ENCODE measurements at places on chromosomes 6 and 20.

DNA sequence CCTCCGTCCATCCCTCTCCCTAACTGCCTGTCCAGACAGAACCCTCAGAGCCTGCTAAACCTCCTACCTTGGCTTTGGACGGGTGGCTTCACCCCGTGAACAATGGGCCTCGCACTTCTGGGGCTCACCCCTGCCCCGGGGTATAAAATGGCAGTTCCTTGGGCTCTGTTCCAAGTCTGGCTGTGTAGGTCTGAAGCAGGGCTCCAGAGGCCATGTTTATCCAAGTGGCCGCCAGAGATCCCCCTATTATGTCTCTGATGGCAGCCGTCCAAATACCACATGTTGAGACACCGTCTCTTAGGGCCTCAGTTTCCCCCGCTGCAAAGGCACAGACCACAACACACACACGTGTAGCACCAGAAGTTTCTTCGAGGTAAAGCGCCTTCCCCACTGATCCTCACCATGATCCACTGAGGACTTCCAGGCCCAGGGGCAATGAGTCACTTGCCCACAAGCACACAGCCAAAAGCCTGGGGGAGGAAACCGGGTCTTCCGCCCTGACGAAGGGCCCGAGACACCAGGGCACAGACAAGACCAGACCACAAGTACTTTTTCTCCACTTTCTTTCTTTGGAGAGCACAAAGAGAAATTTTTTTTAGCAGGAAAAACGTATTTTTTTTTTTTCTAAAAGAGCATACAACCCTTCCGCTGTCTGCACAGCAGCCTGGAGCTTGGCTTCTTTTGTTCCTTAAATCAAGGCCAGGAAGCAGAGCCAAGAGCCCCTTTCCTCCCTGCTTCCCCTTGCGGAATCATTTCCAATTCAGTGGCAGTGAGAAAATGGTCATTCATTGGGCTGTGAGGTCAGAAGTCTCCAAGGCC is 11.8 kb downstream of the CPNE5 start:
- peak; percentile 46 for DNase-seq

GRCh38 chr6:124903797-124904196 is 58.4 kb upstream of the RNF217 start:
- no peak for DNase-seq

GRCh38 chr6:105514306-105514705 is 111.4 kb upstream of the PREP start:
- no peak for DNase-seq

- DNase-seq, result no peak
These were observed 73.4 kb upstream of the SIM1 start for GRCh38 chr6:100538086-100538485.

DNA sequence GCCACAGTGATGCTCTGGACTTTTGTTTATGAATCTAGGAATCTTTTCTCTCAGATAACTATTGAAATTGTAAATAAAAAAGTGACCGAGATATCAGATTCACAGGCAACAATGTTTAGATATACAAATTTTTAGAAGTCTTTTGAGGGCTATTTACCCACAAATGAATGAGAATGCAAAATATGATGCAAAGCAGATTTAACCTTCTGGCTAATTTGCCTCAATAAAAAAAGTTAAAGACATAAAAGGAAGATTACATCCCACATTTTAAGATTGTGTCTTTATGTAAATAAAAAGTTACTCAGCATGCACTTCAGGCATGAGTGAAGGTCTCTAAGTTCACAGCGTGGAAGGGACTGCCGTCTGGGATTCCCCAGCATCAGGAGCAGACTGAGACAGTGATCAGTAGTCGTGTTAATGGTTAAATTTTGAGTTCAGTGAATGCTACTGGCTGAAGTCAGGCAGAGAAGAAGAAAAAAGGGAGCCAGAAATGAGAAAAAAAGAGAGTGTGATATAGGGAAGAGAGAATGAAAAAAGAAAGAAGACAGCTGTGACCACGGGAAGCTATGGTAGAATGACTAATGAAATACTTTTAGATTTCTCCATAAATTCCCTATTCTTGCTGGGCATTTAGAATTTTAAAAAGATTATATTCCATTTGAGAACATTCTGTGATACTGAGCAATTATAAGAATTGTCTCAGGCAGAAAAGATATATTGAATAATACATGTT is 93.6 kb downstream of the MYB start:
- DNase-seq, result no peak

GRCh38 chr20:41895241-41896032 is 277.3 kb upstream of the CHD6 start:
- no peak for DNase-seq

DNA sequence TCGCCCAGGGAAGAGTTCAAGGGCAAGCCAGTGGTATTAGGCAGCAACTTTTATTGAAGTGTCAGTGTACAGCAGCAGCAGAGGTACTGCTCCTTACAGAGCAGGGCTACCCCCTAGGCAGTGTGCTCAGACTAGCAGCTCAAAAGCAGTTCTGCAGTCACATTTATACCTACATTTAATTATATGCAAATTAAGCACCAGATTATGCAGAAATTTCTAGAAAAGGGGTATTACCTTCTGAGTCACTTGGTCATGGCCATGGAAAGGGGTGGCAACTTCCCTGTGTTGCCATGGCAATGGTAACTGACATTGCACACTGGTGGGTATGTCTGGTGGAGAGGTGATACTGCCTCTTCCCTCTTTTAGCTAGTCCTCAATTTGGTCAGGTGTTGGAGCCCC is 2.1 kb upstream of the ZKSCAN4 start:
- DNase-seq, result no peak

- DNase-seq, result peak; percentile 5
These were observed 117.0 kb downstream of the MYLK4 start for GRCh38 chr6:2633736-2634135.

GRCh38 chr20:48697845-48698491 is 129.8 kb downstream of the PREX1 start:
- DNase-seq, result peak; percentile 55
